ENCODE measurements at places on chromosomes 13 and 19. TPM values are rescaled to one million over a fixed set of nuclear protein-coding genes. Genes with fewer than 3 reads are reported as not detected.

The PPP1R37 gene
- polyA plus RNA-seq, result 0.31 TPM

The KL gene
- not detected for polyA plus RNA-seq

The SLC25A23 gene
- polyA plus RNA-seq, result 24.3 TPM

DNA sequence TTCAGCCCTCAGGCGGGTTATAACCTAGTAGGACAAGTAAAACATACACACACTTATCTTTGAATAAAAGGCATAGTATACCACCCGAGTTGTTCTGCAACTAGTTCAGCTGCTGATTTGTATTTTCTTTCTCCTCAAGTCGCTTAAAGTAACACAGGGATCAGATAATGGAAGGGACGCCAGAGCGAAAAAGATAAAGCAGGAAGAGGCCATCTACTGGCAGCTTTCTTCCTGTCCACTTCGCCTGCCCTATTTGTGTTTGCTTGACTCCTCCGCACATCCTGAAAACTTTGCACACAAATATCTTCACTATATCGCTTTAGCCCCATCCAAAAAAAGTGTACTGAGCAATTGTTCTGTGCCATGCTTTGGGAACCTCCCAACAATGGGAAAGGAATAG is 238.0 kb upstream of the SOX21 start:
- DNase-seq, result no peak

DNA sequence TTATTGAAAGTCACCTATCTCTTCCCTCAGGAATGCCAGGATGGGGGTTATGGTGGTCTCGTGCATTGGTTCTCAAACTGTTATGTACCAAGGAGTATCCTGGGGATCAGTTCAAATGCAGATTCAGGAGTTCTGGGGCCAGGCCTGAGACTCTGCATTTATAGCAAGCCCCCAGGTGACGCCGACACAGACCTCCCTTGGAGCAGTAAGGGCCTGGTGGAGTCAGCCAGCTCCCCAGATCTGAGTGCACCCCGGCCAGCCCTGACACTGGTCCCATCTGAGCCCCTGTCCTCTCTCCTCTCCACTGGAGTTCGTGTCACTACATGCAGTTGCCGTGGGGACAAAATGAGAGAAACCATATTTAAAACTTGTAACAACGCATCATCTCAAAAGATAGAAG is 112.9 kb downstream of the COL4A2 start:
- DNase-seq, result no peak

GRCh38 chr13:30457306-30457891 is 8.3 kb downstream of the HMGB1 start:
- no peak for DNase-seq

DNA sequence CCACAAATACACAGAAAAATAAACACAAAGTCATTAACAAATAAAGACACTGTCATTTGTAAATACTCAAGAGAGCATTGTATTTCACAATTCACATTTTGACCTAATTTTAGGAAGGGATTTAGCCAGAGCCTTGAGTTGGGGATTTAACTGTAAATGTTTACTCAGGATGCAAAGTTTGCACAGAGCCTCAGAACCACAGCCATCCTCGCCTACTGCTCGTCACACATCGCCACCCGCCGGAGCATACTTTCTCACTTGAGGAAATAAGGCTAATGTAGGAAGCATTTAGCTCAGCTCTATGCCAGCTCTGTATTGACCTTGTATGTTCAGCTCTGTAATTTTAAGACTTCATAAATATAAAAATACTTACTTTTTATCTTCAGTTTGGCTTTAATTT is 442.7 kb downstream of the OXGR1 start:
- no peak for DNase-seq

- DNase-seq, result no peak
These were observed 2.2 kb downstream of the XAB2 start for GRCh38 chr19:7627166-7627565.
